Stimulated activated CD8-positive, alpha-beta memory T cell treated with anti-CD3 and anti-CD28 coated beads, Interleukin-15, amount 100 ng/mL, for 48 hours (primary cell): ENCODE measurements at places on chromosomes 11 and 22.

- DNase-seq, result no peak
Measured at GRCh38 chr22:49240016-49240380, 587.7 kb downstream of the BRD1 start.

- no peak for DNase-seq
Measured at GRCh38 chr11:27705873-27706820, 5.9 kb upstream of the BDNF start.

DNA sequence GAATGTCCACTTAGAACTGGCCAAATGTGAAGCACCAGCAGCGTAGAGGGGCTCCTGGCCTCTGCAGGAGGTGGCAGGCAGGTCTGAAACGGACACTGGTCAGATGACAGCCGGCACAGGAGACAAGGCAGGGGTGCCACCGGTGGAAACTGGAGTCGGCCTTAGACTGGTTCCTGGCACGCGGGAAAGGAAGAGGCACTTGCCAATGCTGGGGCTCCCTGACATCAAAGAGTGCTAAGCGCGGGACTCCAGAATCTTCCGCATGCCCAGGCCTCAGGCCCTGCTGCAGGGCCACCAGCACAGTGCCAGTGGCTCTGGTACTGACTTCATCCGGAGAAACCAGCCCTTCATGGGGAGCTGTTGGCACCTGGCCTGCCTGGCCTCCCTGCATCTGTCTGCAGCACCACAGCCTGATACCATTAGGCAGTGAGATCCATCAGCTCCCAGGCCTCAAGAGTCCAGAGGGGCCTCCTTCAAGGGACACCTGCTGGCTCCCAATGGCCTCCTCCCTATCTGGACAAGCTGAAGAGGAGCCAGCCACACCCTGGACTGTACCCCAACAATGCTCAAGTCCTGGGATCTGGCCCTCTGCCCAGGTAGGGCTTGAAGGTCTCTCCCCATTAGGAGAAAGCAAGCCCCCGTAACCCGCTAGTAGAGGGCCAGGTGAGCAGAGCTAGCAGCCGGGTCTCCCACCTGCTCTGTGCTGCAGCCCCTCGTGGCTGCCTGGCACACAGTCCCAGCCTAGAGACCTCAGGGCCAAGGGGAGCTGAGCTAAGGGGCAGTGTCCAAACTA is 29.7 kb upstream of the GNB1L start:
- DNase-seq, result no peak

- DNase-seq, result peak; percentile 22
Measured at GRCh38 chr11:125941619-125942611, 3.9 kb upstream of the VSIG10L2 start.

DNA sequence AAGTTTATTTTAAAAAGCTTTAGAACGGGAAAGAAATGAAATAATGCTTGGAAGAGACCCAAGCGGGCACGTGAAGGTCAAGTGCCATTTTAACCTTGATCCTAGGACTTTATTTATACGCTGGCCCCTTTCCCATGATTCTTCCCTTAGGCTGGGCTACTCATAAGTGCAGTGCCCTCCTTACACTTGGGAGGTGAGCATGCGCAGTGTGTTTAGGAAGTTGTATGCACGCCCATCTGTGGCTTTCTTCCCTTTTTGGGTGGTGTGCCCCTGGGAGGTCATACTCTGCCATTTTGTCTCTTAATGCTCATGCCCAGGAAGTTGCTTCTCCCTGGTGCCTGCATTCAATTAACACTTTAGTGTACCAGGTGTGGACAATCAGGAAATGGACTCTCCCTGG is 239.7 kb downstream of the SWAP70 start:
- DNase-seq, result no peak

GRCh38 chr11:131118247-131118646 is 202.0 kb upstream of the SNX19 start:
- no peak for DNase-seq

- peak; percentile 59 for DNase-seq
Measured at GRCh38 chr22:43923631-43924464, at the start of gene PNPLA3. PNPLA3 (plus strand) TSS chr22:43923805; CDS start chr22:43923912, 107 bp downstream.

- no peak for DNase-seq
Measured at GRCh38 chr11:125075242-125075625, 12.1 kb downstream of the SLC37A2 start.

GRCh38 chr11:128796270-128796669 is 70.8 kb downstream of the KCNJ1 start:
- DNase-seq, result no peak

- no peak for DNase-seq
Measured at GRCh38 chr11:8567602-8568198, 26.3 kb downstream of the STK33 start.

- DNase-seq, result no peak
Measured at GRCh38 chr11:11260903-11261302, 92.1 kb downstream of the CSNK2A3 start.

- no peak for DNase-seq
Measured at GRCh38 chr11:8291421-8292350, 28.0 kb upstream of the LMO1 start.
